Fibroblast of skin of left biceps (primary cell): ENCODE measurements at places on chromosomes 1 and 21.
A peak's percentile ranks its signal among the peaks of the same experiment; 100 is the strongest.

GRCh38 chr1:93450321-93450720 lies 2.4 kb downstream of the FNBP1L start:
- no peak for DNase-seq

DNA sequence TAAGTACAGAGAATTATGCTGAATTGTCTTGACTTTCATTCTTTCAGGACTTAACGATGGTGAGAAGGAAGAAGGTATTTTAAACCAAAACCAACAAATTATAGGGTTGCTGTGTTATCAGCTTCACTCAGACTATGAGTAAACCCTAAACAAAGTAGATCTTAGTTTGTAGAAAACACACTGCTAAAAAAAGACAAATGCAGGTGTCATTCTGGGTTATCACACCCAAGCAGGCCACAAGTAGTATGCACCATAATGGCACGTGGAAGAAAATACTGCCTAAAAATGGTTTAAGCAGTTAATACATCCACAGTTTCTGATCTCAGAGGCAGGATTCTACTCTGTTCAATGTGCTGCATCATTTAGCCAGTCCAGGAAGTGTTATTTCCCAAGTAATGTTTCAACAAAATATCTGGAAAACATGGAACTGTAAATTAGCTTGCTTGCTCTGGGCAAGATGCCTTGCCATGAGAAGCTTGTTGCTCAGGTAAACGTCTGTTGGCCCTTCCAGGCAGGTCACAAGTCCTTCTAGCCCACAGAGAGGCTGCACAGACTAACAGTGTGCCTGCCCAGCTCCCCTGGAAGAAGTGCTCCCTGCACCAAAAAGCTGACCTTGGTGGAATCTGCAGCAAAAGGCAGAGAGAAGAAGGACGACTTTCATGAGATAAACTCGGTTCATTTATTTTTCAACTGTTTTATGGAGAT lies 4.1 kb downstream of the DIPK1A start:
- no peak for DNase-seq

- peak; percentile 81 for DNase-seq
Observed at GRCh38 chr1:226820941-226821718, 49.3 kb upstream of the PSEN2 start.

GRCh38 chr1:153961421-153961820 lies 1.9 kb downstream of the SLC39A1 start:
- no peak for DNase-seq

GRCh38 chr1:44546403-44547053 lies 127.8 kb downstream of the TMEM53 start:
- no peak for DNase-seq

DNA sequence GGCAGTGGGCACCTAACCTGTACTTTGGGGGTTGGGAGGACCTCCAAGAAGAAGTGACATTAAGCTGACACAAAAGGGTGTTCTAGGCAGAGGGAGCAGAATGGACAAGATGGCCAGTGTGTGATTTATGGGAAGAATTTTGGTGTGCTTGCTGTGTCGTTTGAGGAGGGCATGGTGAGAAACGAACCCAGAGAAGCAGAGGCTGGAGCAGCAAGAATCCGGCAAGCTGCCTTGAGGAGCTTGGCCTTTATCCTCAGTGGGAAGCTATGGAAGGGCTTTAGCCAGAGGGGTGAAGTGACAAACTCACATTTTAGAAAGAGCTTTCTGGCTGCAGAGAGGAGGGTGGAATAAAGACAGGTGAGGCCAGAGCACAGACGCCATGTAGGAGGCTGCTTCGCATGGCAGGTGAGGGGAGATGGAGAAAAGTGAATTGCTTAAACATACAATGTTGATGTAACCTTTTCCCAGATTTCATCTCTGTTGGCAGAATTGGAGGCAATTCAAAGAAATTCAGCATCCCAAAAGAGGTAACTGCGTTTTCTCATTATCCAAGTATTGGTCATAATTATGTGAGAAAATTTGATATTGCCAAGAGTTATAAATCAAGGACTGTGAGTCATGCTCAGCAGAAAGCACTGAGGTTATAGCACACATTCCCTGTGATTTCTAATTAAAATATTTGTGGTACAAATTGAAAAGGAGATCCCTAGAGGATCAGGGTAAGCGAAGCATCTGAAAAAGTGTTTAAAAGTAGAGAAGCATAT lies 26.5 kb downstream of the TRIM45 start:
- peak; percentile 85 for DNase-seq

DNA sequence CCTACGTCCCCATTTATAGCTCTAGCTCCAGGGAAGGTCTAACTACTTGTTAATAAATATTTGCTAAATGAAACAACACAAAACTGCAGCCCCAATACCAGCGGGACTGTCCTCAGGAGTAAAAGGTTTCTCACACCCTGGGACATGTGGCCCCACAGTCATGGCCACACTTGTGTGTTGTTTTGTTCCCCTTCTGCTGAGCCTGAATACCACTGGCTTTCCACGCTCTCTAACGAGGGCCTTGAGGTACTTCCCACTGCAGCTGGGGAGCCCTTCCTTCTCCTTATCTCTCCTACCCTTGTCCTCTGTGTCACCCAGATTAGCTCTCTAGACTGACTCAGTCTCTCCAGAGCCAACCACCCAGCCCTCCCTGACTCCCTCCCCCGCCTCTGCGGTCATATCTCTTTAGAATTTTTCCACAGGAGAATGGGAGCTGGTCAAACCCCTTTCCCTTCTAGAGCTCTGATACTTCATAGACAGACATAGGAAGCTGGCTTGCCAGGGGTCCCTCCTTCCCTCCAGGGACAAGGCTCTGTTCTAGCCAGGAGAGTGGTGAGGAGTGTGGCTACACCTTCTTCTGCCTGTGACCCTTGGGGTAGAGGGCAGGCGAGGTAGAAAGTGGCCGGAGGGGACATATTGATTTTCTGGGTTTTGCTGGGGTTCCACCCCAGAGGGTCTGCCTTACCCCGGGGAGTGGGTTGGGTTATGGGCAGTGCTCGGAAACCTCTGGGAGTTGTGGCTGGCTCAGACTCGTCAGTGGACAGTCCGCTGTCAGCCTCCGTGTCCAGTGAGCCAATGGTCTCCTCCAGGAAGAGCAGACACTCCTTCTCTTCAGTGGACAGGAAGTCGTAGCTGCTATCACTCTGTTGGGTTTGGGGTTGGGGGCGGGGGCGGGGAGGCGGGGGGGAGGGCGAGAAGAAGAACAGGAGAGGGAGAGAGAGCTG lies 8.1 kb downstream of the C1orf116 start:
- no peak for DNase-seq
